Chondrocyte (in vitro differentiated cells): ENCODE measurements at places on chromosomes 13 and 19.

DNA sequence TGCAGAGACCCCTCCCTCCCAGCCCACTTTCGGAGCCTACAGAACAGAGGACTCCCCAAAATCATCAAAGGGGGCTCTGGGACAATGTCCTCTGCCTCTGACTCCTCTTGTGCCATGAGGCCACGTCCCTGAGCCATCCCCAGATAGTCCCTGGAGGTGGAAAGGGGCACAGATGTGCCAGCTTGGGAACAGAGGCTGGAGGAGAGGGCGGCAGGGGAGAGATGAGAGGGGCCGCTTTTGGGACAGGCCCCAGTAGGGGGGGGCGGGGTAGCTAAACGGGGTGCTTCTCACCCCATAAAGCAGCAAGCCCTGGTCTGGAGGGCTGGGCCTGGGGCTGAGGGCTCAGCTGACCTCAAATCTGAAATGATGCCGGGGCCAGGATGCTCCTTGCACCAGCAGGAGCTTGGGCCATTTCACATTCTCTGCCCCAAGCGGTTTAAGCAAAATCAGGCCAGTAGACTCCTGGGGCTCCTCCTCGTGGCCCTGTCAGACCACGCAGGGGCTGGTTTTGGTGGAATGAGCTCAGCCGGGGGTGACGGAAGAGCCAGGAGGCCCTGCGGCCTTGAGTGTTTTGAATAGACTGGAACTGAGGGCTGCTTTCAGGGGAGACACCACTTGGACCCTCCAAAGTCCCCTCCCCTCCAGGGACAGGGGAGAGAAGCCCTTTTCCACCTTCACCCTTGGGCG is 27.1 kb downstream of the ONECUT3 start:
- DNase-seq: no peak

DNA sequence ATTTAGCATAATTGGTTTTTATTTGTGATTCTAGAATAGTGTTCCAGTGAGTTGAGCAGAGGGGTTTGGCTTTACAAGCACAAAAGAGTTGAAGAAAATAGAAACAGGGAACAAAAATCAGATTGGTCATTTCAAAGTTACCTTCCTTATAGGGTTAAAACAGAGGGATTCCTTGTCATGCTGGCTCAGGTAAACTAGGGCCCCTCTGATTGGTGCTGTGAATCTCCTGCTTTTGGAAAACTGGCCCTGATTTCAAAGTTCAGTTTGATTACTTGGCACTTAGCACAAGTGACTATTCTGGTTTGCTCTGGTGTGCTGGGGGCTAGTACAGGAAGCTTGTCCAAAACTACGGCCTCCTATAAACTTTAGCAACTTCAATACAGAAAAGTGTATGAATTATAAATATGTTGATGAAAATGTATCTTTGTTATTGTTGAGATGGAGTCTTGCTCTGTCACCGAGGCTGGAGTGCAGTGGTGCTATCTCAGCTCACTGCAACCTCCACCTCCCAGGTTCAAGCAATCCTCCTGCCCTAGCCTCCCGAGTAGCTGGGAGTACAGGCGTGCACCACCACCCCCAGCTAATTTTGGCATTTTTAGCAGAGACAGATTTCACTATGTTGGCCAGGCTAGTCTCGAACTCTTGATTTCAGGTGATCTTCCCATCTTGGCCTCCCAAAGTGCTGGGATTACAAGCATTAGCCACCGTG is 1.9 kb upstream of the MRPS31 start:
- DNase-seq: no peak

- no peak for DNase-seq
Measured at GRCh38 chr13:99033814-99034213, 56.0 kb upstream of the DOCK9 start.

GRCh38 chr13:24270639-24271141 is 38.7 kb upstream of the C1QTNF9 start:
- DNase-seq: no peak

DNA sequence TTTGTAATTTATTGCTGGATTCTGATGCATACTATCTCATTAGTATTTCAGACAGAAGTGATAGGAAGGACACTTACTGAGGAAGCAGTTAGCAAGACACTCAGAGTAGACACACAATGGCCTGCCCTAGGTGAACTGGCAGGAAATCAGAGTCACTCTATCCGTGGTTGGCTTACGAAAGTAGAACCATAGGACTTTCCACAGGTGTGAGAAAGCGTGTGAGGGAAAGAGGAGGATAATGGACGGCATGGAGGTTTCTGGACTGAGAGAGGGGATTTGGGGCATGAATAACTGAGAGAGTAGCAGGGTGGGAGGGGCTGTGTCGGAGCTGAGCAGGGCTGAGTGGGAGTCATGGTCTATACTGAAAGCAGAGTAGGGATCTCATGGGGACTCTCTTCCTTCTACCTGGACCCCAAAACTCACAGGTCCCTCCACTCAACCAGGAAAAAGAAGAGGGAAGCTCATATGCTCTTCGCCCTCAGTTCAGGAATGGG is 18.7 kb upstream of the EID2 start:
- no peak for DNase-seq

GRCh38 chr13:107200491-107200890 is 632.6 kb upstream of the ARGLU1 start:
- DNase-seq: no peak

GRCh38 chr13:90405301-90405700 is 942.2 kb upstream of the MIR17HG start:
- no peak for DNase-seq

- DNase-seq: no peak
Measured at GRCh38 chr19:35211545-35212230, 16.9 kb downstream of the FAM187B start.

DNA sequence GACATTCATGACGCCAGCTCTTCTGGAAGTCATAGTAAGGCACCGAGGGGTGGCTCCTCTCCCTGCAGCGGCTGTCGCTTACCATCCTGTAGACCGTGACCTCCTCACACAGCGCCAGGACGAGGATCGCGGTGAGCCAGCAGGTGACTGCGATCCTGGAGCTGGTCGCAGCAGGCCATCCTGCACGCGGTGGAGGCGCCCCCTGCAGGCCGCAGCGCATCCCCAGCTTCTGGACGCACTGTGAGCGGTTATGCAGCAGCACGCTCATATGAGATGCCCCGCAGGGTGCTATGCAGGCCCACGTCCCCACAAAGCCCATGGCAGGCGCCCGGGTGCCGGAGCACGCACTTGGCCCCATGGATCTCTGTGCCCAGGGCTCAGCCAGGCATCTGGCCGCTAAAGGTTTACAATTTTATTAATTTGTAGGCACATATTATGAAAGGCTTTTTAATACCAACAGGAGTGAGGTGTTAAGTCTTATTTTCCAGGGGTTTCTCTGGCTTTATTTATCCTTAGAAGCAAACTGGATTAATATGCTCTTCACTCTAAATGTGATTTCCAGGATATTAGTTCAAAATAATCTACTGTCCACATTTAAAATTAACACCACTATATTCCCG is 35.6 kb upstream of the PSPC1 start:
- DNase-seq: peak; percentile 85

GRCh38 chr19:23946569-23946968 is 31.9 kb downstream of the ZNF726 start:
- no peak for DNase-seq

- DNase-seq: no peak
Measured at GRCh38 chr19:17447704-17448130, 751 bp downstream of the TMEM221 start.

GRCh38 chr19:4977299-4978174 is 8.6 kb downstream of the KDM4B start:
- DNase-seq: no peak

- DNase-seq: no peak
Measured at GRCh38 chr13:29621841-29622240, 26.4 kb upstream of the SLC7A1 start.

DNA sequence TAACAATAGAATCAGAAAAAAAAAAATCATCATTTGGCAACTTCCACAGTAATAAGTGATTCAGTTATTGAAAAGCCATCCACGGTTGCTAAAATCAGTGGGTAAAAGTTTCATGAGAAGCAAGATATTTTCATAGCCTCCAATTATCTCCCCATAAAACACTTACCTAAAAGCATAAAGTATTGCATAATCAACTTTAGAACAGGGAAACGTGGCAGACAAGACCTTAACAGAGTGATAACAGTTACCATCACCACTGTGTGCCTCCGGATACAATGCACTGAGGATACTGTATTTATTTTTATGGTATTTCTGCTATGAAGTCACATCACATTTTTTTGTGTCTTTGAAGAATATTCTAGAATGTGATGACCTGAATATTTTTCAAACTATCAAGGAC is 37.0 kb downstream of the ABCC4 start:
- DNase-seq: no peak

DNA sequence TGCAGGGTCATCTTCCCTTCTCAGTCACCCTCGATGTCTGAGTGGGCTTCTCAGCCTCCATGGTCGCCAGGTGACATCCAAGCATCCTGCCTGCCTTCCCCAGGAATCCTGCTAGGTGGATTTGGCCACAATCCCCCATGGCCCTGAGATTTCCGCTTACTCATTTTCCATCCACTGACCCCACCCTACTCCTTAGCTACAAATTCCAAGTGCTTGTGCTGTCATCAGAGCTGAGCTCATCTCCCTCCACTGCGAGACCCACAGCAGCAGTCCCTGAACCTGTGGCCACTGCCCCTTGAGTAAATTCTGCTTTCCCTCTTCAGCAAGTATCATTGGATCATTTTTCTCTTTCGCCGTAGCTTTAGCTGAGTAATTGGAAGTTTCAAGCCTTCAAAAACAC is 90.5 kb upstream of the ANKRD10 start:
- DNase-seq: no peak

DNA sequence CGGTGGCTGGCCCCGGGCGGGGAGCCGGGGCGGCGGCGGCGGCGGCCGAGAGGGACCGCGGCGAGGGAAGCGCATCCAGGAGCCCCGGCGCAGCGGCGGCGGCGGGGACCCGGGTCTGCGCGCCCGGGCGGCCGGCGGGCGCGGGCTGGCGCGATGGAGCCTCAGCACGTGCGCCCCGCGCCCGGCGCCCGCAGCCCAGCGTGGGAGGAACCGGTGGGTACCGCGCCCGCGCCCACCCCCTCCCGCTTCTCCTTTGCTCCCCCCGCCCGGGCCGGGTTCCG is 7.8 kb upstream of the DGKH start:
- DNase-seq: no peak

GRCh38 chr19:11279505-11280236 is 16.3 kb upstream of the TSPAN16 start:
- no peak for DNase-seq

GRCh38 chr19:35704218-35704617 is at the start of gene ZBTB32:
Gene ZBTB32, plus strand, starts transcription at chr19:35704558. Its CDS starts 10,069 bp downstream, at chr19:35714627.
- DNase-seq: no peak
